Ovary (tissue), 10 donors: ENCODE measurements at places on chromosomes 5 and 9. TPM values are rescaled to one million over a fixed set of nuclear protein-coding genes. Genes with fewer than 3 reads are reported as not detected.

DNA sequence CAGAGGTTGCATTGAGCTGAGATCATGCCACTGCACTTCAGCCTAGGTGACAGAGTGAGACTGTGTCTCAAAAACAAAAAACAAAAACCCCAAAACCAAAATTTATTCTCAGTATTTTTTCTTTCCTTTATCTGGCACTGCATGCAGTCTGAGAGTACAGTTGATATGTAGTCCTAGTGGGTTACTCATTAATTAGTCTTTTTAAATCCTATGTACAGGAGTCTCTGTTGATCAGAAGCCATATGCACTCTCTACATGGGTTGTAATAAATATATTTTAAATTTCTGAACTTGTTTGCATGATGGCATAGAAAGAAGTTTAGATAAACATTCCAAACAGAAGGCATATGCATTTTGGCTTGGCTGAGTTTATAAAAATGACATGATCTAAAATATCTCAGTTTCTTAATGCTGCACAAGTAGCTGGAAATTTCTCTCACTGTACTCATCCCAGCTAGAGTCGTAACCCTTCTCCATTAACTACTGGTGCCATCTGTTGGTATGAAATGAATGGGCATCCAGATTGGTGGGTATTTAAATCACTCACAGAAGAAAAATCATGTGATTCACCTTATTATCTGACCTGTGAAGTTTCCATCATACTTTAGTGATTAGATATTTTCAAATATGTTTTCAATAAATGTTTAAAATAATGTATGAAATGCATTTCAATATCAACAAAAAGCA is 284.8 kb downstream of the CTNND2 start:
- no peak for DNase-seq

The PCDHGC3 gene
- total RNA-seq, result 72.0 TPM

GRCh38 chr5:139650031-139650688 is 2.0 kb downstream of the CXXC5 start:
- DNase-seq, result peak; percentile 25

DNA sequence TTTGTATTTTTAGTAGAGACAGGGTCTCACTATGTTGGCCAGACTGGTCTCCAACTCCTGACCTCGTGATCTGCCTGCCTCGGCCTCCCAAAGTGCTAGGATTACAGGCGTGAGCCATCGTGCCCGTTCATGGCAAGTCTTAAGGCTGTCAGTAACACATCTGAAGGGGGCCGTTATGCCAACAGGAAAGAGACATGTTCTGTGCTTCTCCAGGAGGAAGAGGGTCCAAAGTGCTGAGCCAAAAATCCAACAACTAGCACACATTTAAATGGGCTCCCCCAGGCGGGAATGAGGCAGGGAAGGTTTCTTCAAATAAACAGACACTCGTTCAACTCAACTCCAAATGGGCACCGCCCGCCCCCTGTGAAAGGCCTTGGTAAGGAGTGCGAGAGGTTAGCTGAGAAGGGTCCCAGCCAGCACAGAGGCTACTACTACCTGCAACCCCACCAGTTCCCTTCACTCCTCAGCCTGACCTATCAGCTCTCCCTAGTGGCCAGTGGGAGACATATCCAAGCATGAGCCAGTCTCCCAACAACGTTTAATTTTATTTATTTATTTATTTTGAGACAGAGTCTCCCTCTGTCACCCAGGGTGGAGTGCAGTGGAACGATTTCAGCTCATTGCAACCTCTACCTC is 84.1 kb upstream of the DMRT1 start:
- peak; percentile 49 for DNase-seq

DNA sequence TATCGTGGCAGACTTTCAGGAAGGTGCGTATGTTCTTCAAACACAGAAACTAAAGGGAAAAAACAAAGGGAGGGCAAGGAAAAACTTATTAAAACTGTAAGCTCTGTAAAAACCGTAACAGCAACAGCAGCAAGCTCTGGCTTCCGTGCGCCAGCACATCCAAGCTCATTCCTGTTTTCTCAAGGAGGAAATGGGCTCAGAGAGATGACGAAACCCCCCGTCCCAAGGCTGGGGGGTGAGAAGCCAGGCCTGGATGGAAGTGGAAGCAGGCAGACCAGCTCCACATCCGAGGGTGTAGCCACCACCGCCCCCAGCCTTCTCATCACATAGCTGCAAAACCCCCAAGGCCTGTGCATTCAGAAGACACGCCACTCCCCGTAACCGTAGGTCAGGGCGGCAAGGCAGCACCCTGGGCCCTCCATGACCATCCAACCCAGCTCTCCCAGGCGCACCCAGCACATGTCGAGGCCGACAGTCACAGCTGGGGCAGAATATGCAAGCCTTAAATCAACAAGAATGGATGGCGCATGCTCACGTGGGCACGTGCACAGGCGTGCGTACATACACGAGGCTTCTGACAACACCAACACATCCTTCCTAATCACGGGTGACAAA is 52.8 kb downstream of the VAV2 start:
- DNase-seq, result no peak

The ARRDC3 gene
- 47.4 TPM for total RNA-seq

The PRRX2 gene
- total RNA-seq, result 1.4 TPM

DNA sequence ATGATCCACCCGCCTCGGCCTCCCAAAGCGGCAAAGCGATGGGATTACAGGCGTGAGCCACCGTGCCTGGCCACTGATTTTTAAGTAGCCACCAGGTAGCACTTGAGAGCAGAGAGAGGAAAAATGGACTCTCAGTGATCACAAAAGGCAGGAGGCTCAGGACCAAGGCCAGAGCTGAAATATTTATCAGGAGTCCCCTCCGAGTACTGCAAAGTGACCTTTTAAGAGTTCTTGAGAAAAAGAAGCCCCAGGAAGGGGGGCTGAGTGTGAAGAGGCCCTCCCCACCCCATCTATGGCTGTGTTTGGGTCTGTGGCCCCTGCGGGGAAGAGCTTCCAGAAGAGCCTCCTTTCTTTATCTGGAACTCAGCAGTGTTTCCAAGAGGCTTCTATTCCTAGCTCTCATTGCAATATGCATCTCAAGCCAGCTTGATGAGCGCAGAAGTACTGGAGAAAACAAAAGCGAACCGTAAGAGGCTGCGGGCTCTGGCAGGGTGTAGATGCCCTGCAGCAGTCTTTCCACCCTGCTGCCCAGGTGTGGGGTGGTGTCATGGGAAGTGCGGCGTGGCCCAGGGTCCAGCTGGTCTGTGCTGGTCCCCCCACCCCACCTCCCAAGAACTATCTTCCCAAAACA is 75.5 kb upstream of the CDK20 start:
- DNase-seq, result no peak

DNA sequence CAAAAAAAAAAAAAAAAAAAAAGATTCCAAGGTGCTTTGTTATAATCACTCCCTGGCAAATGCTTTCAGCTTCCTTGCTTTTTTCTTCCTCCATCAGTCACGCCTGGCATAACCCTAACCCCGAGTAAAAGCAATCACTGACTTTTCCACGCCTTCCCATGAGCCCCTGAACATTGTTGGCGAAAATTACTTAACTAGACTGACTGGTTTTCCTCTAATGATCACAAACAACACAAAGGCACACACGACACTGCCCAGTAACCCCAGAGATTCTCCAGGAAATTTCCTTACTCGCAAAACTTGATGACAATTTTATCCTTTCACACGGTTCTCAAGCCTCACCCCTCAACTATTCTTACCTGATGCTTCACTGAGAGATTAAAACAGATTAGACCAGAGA is 11.4 kb upstream of the PTGR1 start:
- DNase-seq, result no peak

GRCh38 chr5:164002214-164002613 is 496.8 kb downstream of the MAT2B start:
- DNase-seq, result no peak

GRCh38 chr9:128603697-128604096 is 51.3 kb downstream of the SPTAN1 start:
- no peak for DNase-seq

The KCNV2 gene
- not detected for total RNA-seq

DNA sequence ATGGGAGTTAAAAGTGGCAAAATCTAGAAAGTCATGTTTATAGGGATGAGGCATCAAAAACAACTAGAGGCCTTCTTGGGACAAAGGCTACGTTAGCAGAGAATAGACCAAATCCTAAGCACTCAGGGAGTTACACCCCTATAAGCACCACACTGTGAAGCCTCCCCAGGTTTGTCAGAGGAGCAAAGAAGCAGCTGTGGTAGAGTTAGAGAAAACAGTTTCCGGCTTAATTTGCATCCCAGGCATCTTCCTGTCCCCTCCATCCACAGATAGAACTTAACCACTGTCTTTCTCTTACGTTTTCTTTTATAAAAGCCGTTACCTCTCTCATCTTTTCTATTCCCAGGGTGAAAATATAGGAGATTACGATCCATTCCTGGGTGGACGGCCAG is 188.6 kb upstream of the KLF9 start:
- no peak for DNase-seq

The QRFP gene
- total RNA-seq, result not detected

The ORM1 gene
- 2.8 TPM for total RNA-seq

The PCDHB5 gene
- total RNA-seq, result 13.9 TPM

The GLE1 gene
- total RNA-seq, result 19.0 TPM

GRCh38 chr9:100087218-100087617 is 11.6 kb downstream of the ERP44 start:
- no peak for DNase-seq

DNA sequence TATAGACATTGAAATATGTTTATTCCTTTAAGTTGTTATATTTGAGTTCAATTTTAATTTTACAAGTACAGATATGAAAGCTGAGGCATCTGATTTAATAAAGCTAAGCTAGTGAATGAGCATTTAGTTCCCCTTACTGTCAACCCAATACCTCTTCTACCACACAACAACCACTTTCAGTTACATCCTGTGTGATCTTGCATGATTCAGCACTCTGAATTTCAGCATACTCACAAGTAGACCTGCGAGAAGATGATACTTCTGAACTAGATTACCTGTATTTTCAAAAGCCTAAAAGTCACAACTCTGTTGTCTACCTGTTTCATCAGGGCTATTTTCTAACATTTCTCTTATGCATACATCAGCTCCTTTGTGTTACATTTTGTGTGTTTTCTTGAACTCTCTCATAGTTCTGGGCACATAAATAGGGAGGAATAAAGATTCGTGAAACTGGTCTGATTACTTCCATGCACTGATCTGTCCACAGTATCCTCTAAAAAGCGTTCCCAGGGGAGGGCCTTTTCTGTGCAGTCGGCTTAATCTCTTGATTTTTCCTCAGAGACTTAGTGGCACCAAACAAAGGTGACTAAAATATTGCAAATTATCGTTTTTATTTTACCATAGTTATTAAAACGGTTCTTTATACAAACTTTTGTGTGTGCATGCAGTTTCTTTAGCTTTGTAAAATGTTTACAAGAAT is 2025.5 kb upstream of the NUDT12 start:
- DNase-seq, result no peak

DNA sequence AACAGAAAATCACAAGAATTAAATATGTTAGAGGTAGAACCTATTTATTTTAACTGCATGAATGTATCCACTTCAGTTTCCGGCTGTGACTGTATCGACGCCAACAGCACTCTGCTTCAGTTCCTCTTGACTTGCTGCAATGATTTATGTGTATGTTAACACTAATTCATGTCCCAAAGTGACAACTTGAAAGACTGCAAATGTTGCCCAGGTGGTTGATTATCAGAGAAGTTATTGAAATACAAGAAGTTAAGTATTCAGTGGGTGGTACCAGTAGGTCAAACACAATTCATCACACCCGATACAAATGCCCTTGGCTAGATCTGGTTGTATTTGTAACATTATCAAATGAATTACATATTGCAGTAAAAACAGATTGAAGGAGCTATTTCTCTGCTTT is 622.7 kb upstream of the CDH18 start:
- no peak for DNase-seq

The ALDOB gene
- 14.7 TPM for total RNA-seq

- no peak for DNase-seq
Observed at GRCh38 chr5:97494465-97494864, 311.4 kb upstream of the RIOK2 start.

DNA sequence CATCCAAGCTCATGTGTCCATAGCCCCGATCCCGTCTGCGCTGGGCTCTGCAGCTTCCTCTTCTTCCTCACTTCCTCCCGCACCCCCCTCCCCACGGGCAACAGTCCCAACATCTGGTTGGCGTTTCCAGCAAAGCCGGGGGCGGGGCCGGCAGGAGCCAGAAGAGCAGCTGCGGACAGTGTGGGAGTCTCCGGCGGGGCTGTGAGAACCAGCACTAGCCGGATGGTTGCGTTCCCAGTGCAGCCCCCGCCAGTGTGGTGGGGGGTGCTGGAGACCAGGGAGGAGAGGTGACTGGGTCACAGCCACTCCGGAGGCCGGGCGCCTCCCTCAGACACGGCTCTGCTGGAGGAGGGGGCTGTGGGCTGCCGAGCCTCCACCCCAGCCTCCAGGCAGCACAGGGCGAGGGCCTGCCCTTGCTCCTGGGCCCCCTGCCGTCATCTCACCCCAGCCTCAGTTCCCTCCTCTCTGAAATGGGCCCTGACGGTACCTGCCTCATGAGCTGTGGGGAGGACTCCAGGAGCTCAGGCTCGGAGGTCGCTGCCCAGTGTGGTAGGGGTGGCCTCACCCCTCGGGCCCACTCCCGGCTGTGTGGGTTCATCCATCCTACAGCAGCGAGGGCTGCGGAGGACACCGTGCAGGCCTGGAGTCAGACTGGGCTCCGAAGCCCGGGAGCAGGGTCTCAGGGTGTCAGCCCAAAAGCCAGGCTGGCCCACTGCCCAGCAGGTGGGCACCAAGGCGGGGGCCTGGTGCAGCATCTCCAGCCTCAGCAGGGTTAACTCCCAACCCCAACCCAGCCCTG is 41.5 kb upstream of the NOTCH1 start:
- DNase-seq, result peak; percentile 84
